ENCODE measurements at places on chromosomes 2 and 18.
A peak's percentile ranks its signal among the peaks of the same experiment; 100 is the strongest.

DNA sequence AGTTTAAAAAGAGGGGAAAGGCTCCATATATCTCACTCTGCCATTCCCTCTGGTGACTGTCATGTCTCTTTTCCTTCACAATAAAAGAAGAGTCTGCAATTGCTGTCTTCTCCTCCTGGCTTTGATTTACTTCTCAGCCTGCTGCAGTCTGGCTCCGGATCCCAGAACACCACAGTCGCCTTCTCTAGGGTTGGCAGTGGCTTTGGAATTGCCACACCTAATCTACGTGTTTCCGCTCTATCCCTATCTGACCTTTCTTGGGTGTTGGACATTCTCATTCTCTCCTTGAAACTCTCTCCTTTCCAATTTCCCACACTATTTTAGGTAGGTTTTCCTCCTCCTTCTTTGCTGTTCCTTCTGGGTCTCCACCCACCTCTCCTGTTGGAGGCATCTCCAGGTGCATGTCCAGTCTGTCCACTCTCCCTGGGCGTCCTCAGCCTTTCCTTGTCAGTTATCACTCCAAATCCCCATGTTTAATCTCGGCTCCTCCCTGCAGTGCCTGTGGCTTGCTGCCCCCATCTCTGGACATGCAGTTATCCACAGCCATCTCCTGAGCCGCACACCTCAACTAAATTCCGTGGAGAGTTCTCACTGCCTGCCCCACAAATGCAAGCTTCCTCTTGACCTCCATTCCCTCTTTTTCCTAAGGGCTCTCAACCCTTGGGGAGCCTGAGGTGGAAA is 112.8 kb downstream of the KCTD1 start:
- no peak for DNase-seq

DNA sequence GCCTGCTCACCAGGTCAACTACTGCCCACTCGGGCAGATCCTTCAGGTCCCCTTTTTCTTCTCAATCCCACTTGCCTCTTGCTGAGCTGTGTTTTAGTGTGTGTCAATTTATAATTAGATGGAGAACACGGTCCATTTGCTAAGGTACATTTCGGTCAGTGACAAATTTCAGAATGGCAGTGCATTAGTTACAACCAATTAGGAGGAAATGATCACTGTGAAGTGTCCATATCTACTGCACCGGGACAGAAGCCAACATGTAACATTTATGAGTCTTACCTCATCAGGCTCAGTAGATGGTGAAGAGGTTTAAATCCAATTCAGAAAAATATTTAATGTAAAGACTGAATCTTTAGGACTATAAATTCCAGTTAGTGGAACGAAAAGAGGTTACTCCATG is 47.7 kb downstream of the CMPK2 start:
- DNase-seq, result no peak

- DNase-seq, result no peak
Observed at GRCh38 chr2:134736167-134736880, 17.5 kb upstream of the TMEM163 start.

DNA sequence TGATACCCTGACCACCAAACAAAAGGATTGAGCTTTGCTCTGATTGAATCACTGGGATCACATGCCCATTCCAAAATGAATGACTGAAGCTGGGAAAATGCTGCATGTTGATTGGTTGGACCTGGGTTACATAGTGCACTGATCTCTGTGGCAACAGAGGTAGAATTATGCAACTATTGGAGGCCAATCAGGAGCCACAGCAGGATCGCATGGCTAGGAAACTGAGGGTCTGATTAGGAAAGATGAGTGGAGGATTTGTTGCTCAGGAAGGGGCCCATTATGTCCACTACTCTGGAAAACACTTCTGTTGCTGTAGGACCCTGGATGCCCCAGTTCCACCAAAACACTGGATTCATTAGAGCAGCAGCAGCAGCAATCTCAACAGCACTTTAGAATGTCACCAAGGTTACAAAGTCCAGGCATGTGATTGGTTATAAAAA is 25.9 kb upstream of the SGPP2 start:
- DNase-seq, result no peak

- DNase-seq, result no peak
Observed at GRCh38 chr18:13453714-13454113, 235.2 kb downstream of the LDLRAD4 start.

- no peak for DNase-seq
Observed at GRCh38 chr18:62678847-62679485, 36.4 kb upstream of the PHLPP1 start.

DNA sequence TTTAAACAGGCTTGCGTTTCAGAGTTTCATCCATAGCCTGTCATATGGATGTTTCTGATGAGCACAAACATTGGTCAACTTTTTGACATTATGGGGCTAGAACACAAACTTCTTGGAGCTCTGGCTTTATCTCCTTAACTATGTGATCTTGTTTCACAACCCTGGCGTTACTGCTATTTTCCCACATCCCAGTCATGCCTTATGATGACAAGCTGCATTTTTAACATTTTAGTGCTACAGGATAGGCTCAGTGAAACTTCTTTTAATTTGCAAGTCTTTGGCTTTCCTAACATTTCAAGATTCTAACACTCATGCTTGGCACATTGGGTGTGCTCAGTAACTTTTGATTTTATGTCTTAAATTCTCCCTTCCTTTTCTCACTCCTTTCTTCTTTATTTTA is 21.0 kb upstream of the PDE1A start:
- DNase-seq, result no peak

GRCh38 chr2:16635791-16636699 is 29.6 kb downstream of the CYRIA start:
- DNase-seq, result no peak

- DNase-seq, result no peak
Observed at GRCh38 chr2:183024339-183025095, 13.7 kb downstream of the NCKAP1 start.

DNA sequence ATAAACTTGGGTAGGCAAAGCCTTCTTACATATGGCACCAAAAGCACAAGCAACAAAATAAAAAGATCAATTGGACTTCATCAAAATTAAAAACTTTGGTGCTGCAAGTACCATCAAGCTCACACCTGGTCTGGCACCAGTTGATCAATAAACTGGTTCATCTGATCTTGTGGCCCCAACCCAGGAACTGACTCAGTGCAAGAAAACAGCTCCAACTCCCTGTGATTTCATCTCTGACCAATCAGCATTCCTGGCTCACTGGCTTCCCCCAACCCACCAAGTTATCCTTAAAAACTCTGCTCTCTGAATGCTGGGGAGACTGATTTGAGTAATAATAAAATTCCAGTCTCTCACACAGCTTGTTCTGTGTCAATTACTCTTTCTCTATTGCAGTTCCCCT is 8.4 kb downstream of the EPG5 start:
- DNase-seq, result no peak

- DNase-seq, result no peak
Observed at GRCh38 chr2:47867205-47867604, 39.1 kb downstream of the FBXO11 start.

- DNase-seq, result no peak
Observed at GRCh38 chr18:59516356-59517155, 157.5 kb upstream of the LMAN1 start.

DNA sequence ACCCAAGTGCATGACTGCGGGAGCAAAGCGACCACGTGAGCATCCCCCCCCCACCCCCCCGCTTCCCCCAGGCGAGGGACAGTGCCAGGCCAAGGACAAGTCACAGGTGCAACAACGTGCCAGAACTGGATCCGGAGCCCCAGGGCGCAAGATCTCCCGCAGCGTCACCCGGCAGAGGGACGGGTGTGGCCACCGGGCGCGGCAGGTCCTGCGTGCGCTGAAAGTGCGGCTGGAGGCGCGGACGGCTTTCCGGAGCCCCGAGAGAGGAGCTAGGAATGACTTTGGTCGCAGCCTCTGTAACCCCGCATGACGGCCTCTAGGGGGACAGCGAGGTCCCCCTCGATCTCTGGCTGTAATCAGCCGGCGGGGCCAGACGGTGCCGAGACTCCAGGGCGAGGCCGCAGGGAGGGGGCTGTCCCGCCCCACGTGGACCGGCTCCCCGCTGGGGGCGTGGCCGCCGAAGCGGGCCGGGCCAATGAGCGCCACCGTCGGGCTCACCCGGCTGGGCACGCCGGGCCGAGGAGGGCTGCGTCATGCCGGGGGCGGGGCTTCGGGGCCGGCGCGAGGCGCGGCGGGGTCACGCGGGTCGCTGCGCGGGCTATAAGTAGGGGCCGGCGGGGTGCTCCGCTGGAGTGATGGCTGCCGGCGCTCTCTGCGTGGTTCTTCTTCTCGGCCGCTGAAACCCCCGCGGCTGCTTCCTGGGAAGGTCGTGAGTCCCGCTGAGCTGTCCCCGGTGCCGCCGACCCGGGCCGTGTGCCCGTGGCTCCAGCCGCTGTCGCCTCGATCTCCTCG is at the start of gene SLC20A1:
Gene SLC20A1 (plus strand): TSS at position 630 of the 792 bp plus-strand sequence. CDS start 890 bp downstream, outside the sequence.
- peak; percentile 62 for DNase-seq

- no peak for DNase-seq
Observed at GRCh38 chr2:235494716-235495372, 1.0 kb downstream of the AGAP1 start.

- DNase-seq, result no peak
Observed at GRCh38 chr2:98726205-98726604, 4.7 kb downstream of the MGAT4A start.

- DNase-seq, result no peak
Observed at GRCh38 chr18:76697441-76697901, 124.9 kb upstream of the ZNF236 start.

DNA sequence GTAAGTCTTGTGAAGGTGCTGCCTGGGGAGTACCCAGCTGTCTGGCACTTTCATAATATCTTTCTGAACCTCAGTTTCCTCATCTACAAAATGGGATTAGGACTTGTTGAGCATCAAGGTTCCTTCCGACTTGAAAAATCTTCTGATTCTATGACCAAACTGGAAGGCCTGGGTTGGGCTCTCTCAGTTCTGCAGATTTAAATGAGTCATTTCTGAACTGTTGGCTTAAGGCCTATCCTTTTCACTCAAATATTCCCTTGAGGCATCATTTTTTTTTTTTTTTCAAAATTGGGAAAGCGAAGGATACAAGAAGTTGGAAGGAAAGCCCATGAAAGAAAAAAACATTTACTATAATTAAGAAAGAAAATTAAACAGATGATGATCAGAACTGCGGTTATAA is 40.8 kb upstream of the CYP1B1 start:
- no peak for DNase-seq

DNA sequence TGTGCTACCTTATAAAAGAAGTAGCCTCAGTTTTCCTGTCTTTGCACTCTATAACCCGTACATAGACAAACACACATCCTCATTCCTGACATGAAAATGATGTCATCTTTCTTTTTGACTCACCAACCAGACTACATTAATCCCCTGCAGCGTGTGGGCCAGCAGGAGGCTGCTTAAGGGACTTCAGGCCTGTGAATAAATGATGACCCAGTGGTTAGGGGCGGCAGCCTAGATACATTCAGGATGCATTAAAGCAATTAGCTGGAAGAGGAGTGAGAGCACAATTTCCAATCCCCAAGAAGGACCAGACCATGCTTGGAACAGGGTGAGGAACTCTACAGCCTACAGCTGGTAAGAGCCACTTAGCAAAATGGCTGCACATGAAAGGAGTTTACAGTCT is 57.3 kb upstream of the KLF7 start:
- no peak for DNase-seq

GRCh38 chr2:119466373-119466772 is 34.7 kb downstream of the TMEM37 start:
- DNase-seq, result no peak
